ENCODE measurements at places on chromosomes 6 and 20.

DNA sequence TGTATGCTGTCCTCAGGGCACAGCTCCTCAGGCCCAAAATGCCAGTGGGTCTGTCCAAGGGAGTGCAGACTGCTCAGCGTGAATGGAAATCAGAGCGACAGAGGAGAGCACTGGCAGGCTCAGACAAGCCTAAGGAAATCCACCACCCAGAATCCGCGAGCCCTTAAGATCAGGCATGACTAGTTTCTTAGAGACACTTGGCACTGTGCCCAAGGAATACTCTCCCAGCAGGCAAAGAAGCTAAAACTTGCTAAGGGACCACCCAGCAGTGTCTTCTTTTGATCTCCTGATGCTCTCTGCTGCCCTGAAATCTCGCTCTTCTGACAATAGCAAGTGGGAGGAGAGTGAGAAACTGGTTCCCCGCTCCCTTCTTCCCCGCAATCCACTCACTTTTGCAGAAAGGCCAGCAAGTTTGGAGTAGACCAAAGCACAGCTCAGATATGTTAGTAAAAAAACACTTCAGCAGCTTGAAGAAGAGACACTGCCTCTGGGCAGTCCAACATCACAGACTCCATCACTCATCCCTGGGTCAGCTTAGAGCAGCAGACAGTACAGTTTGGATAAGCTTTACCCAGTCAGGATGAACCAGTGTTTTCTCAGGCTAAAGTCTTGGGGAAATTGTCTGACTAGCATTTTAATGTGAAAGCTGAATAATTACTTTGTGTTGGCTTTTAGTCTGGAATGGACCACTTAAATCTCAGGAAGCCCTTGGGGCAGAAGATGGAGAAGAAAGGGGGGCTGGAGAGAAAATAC, 32.4 kb downstream of the TRAF3IP2 start:
- DNase-seq: no peak

- no peak for DNase-seq
Measured at GRCh38 chr20:15236812-15237211, 899.4 kb upstream of the FLRT3 start.

- DNase-seq: no peak
Measured at GRCh38 chr6:43120944-43121913, 45.1 kb downstream of the PTK7 start.

- DNase-seq: peak; percentile 68
Measured at GRCh38 chr6:75210885-75211739, 5.3 kb upstream of the COL12A1 start.

- DNase-seq: no peak
Measured at GRCh38 chr6:44381739-44382138, 5.8 kb upstream of the CDC5L start.

- no peak for DNase-seq
Measured at GRCh38 chr6:65627015-65627414, 80.0 kb downstream of the EYS start.

DNA sequence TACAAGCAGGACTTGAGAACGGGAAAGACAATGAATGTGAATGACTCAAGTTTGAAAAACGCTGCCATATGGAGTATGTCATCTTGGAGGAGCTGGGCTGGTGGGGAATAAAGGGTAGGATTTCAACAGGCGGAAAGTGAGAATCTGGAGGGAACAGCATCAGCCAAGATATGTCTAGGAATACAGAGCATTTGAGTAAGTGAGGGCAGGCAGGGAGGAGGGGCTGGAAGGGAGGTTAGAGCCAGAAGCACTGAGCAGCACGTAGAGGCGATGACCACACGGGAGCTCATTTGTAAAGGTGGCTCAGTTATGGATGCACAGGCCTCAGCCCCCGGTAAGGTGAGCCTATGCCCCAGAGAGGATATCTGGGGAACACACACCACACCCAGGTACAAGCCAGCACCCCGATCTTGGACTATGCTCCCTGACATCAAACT, 115.1 kb downstream of the ZMYND8 start:
- no peak for DNase-seq

- DNase-seq: no peak
Measured at GRCh38 chr6:113744861-113745260, 112.3 kb upstream of the MARCKS start.

DNA sequence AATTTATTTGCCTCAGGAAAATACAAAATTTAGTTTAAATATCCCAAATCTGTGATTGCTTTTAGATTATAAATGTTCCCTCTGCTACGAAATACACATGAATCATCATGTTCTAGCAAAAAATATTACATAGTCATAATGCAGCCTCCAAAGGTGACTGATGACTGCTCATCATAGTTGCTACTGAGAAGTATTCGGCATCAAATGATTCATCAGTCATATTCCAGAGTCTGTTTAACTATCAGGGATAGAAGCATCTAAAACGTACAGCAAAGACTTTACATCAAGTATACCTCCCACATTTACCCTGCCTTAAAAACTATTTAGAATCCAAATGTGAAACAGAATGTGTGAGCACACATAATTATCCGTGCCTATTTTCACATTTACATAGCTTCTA, 626.0 kb downstream of the CDH26 start:
- no peak for DNase-seq

GRCh38 chr6:66499851-66500250, 792.8 kb upstream of the EYS start:
- DNase-seq: no peak

DNA sequence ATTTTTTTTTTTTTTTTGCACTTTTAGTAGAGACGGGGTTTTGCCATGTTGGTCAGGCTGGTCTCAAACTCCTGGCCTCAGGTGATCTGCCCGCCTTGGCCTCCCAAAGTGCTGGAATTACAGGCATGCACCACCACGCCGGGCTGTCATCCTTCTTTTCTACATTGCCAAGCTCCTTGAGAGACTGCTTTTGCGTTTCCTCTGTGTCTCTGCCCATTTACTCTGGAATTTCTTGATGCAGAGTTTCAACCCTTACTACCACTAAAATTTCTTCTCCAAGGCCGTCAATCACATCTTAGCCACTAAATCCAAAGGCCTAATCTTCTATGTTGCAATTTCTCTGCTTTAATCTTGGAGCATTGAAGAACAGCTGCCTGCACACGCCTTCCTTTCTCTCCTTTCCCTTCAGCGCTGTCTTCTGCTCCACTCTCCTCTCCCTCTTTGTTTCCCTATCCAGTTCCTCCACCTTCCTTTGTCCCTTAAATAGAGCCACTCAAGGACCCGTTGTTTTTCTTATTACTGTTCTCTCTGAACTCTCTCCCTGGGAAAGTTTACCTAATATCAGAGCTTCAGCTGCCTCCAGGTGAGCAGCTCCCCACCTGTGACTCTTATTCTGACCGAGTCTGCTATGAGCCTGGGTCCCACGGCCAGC, 98.8 kb downstream of the SLC35B3 start:
- DNase-seq: no peak

- DNase-seq: no peak
Measured at GRCh38 chr20:21259346-21259745, 43.8 kb upstream of the XRN2 start.

DNA sequence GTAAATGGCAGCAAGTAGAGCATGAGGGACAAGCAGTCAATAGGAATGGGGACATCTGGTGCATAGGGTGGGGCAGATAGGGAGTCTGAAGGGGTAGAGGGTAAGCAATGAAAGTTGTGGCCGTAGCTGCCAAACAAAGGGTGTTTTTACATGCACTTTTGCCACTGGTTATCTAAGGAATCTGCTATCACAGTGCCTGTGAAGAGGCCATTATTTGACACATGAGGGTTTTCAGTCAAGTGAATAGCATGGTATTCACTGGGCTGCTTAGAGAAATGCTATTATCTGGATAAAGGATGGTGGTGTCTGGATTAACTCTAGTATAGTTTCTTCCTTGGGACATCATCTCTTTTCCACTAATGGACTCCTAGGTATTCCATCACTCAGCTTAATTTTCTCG, 118.2 kb downstream of the CARMIL1 start:
- DNase-seq: no peak

GRCh38 chr20:23407781-23408464, 13.4 kb downstream of the NAPB start:
- DNase-seq: no peak

DNA sequence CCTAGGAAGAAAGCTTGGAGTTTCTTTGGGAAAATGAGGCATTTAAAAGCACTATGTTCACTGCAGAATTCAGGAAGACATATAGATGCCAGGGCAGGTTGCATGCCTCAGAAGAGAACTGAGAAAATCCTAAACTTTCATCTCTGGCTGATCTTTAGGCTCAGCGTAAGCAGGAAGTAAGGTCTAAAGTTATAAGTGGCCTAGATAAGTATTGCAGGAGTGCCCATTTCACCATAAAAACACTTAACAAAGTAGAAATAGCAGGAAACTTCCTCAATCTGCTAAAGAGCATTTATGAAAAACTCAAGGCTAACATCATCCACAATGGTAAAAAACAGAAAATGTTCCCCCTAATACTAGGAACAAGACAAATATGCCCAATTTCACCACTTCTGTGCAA, 320.3 kb downstream of the BMP2 start:
- DNase-seq: no peak

GRCh38 chr6:4281341-4282293, 146.2 kb upstream of the ECI2 start:
- DNase-seq: no peak

DNA sequence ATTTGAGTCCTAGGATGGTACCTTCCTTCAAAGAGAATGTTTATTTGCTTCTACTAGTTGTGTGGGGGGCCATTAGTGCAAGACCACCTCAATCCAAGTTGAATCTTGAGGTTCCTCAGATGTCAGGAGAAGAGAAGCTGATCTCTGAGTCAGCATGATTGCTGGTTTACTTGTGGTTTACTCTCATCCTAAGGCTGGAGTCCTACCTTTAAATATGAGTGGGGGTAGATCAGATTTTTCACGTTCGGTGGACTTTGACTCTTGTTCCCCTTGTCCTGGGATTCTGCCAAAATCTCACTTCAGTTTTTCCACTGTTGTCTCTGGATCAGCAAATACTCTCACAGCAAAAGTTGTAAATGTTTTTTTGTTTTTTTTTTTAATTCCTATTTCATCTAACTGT, 84.6 kb upstream of the F13A1 start:
- no peak for DNase-seq

DNA sequence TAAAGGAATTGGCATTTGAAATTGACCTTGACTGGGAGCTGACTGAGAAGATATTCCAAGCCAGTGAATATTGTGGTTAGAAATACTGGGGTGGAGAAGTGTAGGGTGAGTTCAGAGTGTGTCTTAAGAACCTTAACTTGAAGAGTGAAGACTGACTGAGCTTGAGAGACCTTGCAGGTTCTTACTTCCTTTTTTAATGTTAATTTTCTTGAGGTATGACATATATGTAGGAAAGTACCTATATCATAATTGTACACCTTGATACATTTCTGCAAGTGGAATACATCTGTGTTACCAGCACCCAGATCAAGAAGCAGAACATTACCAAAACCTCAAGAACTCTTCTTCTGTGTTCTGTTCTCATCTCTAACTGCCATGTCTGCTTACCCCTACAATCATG, 11.0 kb downstream of the DHX35 start:
- no peak for DNase-seq

GRCh38 chr6:106746652-106747051, 117.3 kb downstream of the QRSL1 start:
- no peak for DNase-seq

DNA sequence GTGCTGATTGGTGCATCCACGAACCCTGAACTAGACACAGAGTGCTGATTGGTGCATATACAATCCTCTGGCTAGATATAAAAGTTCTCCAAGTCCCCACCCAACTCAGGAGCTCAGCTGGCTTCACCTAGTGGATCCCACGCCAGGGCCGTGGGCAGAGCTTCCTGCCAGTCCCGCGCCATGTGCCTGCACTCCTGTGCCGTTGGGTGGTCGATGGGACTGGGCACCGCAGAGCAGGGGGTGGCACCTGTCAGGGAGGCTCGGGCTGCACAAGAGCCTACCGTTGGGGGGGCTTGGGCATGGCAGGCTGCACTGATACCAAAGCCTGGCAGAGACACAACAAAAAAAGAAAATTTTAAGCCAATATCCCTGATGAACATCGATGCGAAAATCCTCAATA, 185.4 kb upstream of the ASCC3 start:
- DNase-seq: no peak

DNA sequence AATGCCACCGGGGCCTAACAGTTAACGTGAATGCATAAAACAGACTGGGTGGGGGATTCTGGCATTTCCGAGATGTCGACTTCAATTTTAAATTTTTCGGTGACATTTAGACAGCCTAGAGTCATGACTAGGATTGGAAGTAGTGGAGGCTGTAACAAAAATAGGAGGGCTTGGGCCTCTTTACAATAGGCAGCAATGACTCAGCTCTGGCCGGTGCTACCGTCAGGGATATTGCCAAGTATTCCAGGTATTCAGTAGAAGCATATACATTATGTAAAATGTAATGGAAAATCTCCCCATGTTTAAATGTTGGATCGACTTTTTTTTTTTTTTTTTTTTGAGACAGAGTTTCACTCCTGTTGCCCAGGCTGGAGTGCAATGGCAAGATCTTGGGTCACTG, 136.2 kb upstream of the STMND1 start:
- no peak for DNase-seq

- no peak for DNase-seq
Measured at GRCh38 chr6:76451926-76452709, 379.7 kb upstream of the IMPG1 start.

DNA sequence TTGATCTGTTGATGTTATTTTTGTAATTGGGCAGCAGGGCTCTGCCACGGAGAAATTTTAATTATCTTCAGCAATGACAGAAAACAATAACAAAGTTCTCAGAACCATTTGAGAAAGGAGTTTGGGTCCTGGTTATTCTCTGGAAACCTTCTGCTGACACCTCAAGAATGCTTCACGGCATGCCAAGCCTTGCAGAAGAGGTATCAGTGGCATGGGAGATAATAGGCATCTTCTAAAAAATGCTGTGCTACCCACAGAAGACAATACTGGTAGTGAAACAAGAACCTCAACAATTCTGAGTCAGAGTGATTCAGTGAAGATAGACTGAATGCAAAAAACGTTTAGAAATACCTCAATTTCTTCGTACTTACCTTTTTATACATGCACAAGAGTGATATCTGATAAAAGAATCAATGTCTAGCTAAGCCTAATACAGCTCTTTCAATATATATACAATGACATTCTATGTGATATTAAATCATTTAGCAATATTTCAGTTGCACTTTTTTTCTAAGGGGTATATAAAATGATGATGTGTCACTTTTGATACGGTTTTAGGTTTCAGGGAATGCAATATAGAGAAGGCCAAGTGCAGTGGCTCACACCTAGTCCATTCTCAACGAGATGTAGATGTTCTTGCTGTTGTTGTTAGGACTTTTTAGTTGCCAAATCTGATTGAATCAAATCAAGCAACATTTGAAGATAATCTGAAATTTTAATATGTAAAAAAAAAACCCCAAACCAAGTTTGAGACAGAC, 110.4 kb upstream of the COL21A1 start:
- DNase-seq: no peak

DNA sequence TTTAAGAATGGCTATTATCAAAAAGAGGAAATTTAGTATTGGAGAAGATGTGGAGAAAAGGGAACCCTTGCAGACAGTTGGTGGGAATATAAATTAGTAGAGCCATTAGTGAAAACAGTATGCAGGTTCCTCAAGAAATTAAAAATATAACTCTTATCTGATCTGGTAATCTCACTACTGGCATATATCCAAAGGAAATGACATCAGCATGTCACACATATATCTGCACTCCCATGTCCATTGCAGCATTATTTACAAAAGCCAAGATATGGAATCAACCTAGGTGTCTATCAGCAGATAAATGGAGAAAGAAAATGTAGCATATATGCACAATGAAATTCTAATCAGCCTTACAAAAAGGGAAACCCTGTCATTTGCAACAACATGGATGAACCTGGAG, 2.6 kb downstream of the SIRPG start:
- DNase-seq: no peak
